ENCODE measurements at places on chromosomes 1 and 21.

- no peak for DNase-seq
Observed at GRCh38 chr1:54545916-54546635, 2.0 kb upstream of the ACOT11 start.

DNA sequence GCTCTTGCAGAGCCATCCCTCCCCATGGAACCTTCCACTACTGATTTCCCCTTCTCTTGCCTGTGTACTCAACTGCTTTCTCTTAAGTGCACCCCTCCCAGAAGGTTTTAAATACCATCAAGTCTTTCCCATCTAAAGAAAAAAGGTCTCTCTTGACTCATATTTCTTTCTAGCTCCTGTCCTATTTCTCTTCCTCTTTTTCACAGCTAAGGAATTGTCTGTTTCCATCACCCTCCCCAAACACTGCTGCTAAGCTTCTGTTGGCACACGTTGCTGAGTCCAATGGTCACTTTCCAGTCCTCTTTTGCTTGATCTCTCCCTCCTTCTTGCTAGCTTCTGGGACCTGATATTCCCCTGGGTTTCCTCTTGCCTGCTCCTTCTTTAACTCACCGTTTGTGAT is 13.3 kb upstream of the GNL2 start:
- DNase-seq, result no peak

DNA sequence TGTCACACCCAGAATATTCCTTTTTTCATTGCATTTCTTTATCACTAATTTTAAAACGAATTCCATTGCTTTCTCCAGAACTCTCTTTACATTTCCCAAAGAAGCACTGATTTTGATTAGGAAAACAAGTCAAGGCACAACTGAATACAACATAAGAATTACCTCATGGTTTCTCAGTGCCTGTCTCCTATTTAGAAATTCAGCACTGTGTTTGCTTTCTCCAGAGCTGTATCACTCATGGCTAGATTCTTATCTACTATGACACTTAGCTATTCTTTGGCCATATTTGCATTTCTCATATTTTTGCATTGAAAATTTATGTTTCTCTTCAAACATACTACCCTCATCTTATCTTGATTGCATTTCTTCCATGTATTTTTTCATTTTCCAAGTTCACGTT is 1402.0 kb downstream of the MRPL39 start:
- no peak for DNase-seq

DNA sequence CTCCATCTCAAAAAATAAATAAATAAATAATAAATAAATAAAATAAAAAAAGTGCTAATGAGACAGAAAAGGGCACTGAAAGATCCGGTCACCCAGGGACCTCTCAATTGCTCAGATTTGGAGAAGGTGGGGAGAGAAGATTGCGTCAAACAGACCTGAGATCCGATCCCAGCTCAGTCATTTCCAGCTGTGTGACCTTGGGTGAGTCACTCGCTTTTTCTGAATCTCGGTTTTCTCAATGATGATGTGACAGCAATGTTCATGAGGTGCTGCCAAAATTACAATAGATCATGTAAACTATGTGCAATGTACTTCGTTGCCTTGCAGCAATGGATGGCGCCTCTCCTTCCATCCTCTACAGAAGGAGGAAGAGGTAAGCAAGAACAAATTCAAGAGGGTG is 11.1 kb upstream of the MEF2D start:
- DNase-seq, result no peak

DNA sequence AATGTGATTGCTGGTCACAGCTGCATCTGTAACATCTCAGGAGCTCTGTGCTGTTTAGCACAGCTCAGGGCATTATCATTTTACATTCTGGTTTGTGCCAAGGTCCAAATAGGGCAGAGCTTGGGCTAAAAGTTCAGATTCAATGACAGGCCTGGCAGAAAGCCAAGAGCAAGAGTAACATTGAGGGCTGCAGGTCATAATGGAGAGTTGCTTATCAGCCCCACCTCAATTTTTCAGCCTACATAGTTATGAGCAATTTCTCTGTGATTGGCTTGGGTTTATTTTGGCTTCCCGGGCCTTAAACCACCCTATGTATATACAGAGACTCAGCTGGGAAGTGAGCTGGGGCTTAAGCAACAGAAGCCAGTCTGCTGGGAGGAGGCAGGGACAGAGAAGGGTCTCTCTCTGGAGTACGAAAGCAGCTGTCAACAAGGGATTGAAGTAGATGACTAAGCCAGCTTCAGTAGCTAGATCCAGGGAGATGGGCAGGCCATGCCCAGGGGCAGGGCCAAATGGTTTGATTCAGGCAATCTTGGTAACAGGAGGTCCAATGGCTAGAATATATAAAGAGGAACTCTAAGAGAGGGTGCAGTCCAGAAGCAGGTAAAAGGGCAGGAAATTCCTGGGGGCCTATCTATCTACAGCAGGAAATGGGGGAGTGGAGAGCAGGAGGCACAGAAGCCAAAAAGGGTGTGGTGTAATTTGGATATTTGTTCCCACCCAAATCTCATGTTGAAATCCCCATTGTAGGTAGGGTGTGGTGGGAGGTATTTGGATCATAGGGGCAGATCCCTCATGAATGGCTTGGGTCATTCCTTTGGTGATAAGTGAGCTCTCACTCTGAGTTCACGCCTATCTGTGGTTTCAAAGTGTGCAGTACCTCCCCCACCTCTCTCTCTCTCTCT is 49.0 kb downstream of the BRINP2 start:
- no peak for DNase-seq

DNA sequence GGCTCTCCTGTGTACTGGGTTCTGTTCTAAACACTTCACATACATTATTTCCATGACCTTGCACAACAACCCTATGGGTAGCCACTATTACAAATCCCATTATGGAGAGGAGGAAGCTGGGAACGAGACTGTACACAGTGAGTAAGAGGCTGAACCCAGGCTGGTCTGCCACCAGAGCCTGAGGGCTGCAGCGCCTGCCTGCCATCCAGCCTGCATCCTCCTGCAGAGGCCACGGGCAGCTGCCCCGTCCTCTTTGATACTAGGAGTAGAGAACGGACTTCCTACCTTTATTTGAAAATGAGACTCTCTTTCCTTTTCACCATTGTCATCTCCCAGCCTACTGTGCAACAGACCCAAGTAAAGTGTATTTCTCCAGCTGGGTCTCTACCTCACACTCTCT is 370.0 kb downstream of the HHAT start:
- no peak for DNase-seq

GRCh38 chr1:94142583-94142982 is 21.6 kb upstream of the ABCA4 start:
- DNase-seq, result no peak

DNA sequence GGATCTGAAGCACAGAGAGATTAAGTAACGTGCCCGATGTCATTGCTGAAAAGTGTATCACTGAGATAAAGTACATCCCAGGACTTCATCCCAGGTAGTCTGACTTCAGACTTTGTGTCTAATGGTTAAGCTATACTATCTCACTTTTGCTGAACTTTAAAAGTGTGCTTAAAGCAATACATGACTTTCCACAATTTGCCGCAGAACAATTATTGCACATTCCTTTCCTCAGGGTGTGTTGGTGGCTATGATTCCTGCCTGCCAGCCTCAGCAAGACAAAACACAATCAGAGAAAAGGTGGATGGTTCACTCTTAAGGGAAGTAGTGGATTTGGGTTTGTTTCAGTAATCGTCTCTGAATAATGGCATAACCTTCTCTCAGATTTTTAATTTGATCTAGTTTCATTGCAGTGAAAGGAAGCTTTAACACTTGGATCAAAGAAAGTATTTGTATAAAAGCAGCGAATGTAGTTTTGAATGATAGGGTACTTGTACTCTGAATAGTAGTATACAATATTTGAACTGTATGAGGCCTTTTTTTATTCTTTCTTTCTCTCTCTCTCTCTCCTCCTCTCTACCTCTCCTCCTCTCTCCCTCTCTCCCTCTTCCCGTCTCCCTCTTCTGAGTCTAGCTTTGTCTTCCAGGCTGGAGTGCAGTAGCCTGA is 47.0 kb downstream of the CNST start:
- no peak for DNase-seq

DNA sequence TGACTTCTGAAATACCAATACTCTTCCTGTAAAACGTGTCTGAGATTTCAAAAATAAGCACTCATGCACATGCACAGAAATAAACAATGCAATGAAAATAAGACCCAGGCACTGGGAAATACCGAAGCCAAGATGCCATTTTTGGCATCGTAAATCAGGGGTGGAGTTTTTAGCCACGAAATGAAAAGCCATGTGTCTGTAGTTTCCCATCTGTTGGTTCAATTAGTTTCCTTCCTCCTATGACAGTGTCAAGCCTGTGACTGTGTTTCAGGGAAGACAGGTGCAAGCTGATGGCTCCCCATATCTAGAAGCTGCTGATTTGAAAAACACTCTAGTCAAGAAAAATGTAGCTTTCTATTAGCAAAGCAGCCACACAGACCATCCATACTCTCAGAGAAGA is 480.4 kb upstream of the CAMK1G start:
- no peak for DNase-seq

DNA sequence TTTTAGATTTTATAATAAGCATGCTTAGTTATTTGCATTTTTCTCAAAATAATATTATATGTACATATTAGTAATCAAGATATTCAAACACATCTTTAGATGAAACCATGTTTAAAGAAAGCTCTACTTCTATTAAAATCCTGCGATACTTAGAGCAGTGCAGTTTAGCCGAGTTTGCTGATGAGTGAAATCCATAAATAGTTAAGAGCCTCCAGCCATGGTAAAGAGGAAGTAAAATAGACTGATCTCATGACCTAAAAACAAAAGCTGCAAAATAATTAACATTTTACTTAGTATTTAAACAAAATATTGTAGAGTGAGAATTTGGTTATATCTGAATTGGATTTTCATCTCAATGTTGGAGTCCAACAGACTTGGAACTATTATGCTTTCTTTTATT is 147.4 kb upstream of the NRIP1 start:
- no peak for DNase-seq

- no peak for DNase-seq
Observed at GRCh38 chr1:15148004-15148403, 5.5 kb upstream of the TMEM51 start.

DNA sequence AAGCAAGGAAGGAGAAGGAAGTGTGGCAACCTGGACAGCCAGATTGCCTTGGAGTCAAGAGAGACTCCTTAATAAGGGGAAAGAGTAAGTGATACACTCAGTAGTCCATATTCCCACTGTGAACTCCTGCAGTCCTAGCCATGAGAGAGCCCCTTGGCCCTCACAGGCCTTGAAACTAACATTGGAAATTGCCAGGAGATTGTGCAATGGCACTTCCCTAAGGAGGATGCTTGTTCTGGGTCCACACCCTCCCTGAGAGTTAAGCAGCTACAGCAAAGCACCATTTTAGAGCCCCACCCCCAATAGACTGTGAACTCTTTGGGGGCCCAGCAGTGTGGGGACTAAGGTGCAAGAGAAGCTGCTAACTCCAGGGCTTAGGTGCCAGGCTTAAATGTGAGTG is 367.7 kb upstream of the CAMK1G start:
- DNase-seq, result no peak

GRCh38 chr1:62530516-62531154 is 66.7 kb upstream of the ANGPTL3 start:
- DNase-seq, result no peak

- no peak for DNase-seq
Observed at GRCh38 chr21:44637018-44637850, at the start of gene KRTAP10-10. Gene KRTAP10-10, plus strand, starts transcription at chr21:44637356. Its CDS starts 62 bp downstream, at chr21:44637418.

DNA sequence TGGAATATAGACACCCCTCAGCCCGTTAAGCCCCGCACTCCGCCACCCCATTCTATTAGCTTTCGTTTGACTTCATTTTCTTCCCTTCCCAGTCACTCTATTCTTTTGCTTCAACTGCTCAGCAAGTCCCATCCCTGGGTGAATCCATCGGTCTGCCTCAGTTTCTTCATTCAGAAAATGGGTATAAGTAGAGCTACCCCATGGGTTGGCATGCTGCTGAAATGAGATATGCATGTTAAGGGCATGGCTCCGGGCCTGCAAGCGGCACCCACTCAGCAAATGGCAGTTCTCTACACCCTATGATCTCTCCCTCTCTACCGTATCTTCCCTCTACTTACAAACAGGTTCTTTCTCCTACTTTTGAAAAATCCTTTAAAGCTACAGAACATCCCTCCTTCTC is 87.8 kb upstream of the IRF2BP2 start:
- no peak for DNase-seq

DNA sequence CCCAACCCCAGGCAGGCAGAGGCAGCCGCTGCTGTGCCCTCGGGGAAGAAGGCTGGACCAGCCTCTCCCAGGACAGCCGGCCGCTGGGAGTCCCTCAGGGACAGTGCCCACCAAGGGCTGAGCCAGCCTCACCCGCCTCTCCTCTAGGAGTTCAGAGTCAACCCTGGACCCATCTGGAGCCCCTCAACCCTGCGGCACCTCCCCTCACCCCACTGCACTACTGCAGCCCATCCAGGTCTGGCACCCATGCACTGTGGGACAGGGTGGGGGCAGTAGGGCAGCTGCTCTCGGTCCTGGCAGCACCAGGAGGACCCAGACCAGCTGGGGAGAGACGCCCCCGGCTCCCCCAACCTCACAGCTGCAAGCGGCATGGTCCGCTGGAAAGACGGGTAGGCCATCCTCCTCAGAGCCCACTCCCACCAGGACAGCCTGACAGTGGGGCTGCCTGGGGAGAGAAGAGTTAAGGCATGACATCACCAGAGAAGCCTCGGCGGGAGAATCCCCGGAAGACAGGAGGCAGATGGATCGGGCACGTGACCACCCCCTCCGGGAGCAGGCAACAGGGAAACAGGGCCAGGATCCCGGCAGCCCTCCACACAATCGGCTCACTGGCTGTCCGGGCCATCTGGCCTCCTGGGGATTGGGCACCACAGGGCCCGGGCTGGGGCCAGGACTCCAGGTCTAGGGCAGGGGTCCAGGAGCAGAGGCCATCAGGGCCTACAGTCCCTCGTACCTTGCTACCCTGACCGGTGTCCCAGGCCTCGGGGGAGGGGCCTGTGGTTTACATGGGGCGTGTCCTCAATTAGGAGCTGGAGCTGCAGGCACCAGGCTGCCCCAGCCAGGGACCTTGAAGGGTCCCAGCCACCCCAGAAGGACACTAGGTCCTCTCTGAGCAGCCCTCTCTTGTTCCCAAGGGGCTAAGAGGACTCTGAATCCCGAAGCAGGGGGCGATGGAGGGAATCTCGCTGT is 3.1 kb downstream of the ACAP3 start:
- DNase-seq, result no peak

- DNase-seq, result no peak
Observed at GRCh38 chr1:24281591-24281990, 37.6 kb upstream of the GRHL3 start.

GRCh38 chr1:218772575-218772974 is 401.1 kb upstream of the LYPLAL1 start:
- DNase-seq, result no peak

GRCh38 chr21:31520561-31521098 is 138.9 kb upstream of the SOD1 start:
- DNase-seq, result no peak
